ENCODE measurements at places on chromosomes 7 and 10.

- DNase-seq = peak; percentile 71
Observed at GRCh38 chr7:95491634-95492314, 6.0 kb downstream of the ASB4 start.

GRCh38 chr10:130061760-130062159 lies 48.9 kb downstream of the C10orf143 start:
- DNase-seq = no peak

DNA sequence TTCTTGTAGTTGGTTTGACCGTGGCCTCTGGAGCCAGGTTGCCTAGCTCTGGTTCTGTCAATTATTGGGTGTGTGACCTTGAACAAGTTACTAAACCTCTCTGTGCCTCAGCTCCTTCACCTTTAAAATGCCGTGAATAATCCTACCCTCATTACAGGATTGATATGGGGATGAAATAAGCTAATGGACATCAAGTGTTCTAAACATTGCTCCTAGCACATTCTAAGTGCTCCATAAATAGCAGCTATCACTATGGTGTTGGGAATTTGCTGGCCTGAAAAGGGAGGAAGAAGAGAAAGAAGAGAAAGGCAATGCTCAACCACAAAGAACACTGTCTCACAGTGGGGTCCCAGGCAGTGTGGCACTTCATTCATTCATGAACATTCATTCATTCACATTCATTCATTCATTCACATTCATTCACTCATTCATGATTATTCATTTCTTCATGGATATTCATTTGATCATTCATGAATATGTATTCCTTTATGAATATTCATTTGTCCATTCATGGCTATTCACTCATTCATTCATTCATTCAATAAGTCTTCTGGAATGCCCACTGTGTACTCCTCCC lies 38.8 kb downstream of the TMEM130 start:
- no peak for DNase-seq

DNA sequence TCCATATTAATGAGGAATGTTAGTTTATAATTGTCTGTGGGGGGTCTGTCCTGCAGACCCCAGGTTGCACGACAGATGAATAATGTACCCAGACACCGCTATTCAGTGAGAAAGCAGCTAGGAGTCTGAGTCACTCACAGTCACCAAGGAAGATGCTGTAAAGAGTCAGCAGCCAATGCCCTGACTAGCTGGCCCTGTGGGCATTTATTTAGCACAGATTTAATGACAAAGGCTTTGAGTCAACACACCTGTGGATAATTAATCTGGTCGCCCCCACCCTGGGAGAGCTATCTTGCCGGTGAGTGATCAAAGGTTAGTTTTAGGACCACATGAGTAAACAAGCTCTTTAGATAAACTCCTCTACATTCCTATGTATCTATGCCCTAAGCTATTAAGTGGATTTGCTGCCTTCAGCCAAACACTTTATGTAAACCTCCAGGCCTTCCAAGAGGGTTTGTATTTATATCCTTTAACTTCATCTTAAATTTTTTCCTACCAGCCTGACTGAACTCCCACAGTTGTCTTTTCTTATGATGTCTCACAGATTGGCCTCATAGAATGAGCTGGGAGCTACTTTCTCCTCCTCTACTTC lies 180.0 kb upstream of the ADCY1 start:
- DNase-seq = no peak

- DNase-seq = no peak
Observed at GRCh38 chr10:78450239-78450638, 416.6 kb downstream of the RPS24 start.

- no peak for DNase-seq
Observed at GRCh38 chr7:101519324-101520023, 109.6 kb downstream of the MYL10 start.
